CD4-positive, alpha-beta T cell treated with Interleukin-12 subunit alpha and Interleukin-12 subunit beta, for 1 hour (primary cell): ENCODE measurements at places on chromosomes 6 and 20.
A peak's percentile ranks its signal among the peaks of the same experiment; 100 is the strongest.

DNA sequence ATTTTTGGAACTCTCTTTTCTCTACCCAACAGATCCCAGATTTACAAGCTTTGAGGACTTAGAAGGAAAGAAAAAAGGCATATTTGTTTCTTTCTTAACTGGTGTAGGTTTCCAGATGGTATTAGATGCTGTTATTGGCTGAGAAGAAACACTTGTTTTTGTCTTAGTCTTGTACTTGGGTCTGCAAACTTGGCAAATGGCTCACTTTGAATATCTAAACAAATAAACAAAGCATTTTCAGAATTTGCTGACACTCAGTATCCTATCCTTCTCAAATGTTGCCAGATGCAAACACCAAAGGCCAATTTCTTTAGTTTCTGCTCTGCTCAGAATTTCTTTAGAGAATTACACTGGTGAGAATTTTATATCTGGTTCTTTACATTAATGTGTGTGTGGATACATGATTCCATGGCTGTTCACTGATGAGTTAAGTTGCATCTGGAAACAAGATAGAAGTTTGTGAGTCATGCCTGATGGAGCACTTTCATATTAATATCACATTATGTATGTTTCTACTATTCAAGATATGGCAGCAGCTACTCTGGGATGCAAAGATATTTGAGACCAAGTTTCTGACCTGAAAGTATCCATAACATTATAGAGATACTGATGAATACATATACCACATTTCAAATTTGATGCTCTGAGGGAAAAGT, 43.7 kb upstream of the CEP162 start:
- DNase-seq = no peak

DNA sequence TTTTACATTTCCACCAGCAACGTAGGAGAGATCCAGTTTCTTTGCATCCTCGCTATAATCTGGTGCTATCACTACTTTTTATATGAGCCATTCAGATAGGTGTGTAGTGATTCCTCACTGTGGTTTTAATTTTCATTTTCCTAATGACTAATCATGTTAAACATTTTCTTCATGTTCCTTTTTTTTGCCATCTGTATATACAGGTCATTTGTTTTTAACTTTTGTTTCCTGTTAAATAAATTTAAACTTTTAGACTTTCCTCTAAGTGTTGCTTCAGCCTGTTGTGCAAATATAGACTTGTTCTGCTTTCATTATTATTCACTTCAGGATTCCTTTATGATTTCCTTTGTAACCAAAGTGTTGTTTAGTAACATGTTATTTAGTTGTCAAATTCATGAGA, 697.4 kb downstream of the PTPRT start:
- no peak for DNase-seq

DNA sequence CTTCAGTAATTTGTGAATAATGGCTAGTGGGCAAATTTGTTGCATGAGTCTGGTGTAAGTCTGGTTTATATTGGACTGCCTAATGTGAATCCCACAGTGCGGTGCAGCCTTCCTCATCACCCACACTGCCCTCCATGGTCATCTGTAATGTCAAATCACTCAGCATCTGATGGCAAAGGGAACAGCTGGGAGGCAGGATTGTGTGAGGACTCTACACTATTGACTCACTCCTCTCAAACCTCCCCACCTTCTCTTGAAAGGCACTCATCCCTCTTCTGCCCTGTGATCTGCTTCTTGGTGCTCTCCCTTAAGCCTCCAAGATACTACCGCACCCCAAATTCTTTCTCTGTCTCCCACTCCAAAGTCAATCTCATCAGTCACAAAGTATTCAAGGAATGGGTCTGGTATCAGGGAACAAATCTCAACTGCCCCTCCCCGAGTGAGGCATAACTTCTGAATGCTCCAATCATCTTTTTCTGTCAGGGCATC, 146.0 kb upstream of the BEND6 start:
- DNase-seq = no peak

DNA sequence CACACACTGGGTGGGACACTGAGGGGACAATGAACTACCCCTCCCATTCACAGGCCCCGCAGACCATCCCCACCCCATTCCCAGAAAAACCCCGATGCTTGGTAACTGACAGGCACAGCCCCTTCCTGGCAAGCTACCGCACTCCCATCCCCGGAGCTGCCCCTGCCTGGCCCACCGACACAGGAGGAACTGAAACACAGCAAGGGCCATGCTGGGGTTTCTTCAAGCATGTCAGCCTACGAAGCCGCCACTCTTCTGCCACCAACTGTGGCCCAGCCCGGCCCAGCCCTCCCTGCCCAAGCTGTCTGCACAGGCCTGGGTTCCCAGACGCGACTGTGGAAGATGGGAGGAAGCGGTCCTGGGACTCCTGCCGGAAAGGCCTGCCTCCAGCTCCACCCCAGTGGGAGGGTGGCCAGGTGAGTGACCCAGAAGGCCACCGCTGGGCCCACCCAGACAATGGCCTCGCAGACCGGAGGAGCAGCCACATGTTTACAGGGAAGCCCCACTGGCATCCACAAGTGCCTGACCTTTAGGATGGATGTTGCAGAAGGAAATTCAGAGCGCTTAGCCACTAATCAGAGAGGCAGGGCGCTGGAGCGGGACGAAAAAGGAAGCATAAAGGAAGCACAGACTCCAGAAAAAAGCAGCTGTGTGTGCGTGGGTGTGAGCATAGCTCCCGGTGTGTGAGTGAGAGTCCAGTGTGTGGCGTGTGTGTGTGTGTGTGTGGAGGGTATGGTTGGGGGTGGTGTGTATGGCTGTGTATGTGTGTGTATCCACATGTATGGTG, 91.6 kb downstream of the PRND start:
- peak; percentile 44 for DNase-seq

GRCh38 chr6:68343901-68344300, 291.2 kb upstream of the ADGRB3 start:
- DNase-seq = no peak

- DNase-seq = no peak
These were observed 1065.9 kb upstream of the CITED2 start for GRCh38 chr6:140440223-140440835.

- peak; percentile 51 for DNase-seq
These were observed 69.1 kb upstream of the PBOV1 start for GRCh38 chr6:138287144-138287955.

- no peak for DNase-seq
These were observed 80.5 kb downstream of the WDR27 start for GRCh38 chr6:169621311-169621710.

- DNase-seq = no peak
These were observed 124.4 kb upstream of the AFDN start for GRCh38 chr6:167702241-167702827.

DNA sequence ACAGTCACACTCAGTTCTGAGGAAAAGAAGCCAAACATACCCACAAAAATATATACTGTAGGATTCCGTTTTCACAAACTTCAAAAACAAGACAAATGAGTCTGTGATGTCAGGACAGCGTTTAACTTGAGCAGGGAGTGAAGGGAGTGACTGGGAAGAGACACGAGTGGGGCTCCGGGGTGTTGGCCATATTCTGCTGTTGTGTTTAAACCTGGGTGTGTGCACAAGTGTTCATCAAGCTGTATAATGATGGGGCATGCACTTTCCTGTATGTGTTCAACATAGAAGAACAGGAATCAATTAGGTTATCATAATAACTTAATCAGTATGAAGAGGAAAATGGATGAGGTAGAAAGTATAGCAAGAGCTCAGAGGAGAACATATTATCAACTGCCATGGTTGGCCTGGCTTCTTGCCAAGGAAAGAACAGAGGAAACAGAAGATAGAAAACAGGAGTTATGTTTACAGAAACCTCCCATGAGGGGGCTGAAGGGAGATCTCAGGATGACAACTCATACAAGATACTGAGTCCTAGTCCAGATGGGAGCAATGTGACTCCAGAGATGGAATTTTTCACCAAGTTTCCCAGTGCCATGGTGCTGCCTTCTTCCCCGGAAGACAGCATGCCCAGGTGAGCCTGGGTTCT, 15.1 kb upstream of the AFDN start:
- no peak for DNase-seq

DNA sequence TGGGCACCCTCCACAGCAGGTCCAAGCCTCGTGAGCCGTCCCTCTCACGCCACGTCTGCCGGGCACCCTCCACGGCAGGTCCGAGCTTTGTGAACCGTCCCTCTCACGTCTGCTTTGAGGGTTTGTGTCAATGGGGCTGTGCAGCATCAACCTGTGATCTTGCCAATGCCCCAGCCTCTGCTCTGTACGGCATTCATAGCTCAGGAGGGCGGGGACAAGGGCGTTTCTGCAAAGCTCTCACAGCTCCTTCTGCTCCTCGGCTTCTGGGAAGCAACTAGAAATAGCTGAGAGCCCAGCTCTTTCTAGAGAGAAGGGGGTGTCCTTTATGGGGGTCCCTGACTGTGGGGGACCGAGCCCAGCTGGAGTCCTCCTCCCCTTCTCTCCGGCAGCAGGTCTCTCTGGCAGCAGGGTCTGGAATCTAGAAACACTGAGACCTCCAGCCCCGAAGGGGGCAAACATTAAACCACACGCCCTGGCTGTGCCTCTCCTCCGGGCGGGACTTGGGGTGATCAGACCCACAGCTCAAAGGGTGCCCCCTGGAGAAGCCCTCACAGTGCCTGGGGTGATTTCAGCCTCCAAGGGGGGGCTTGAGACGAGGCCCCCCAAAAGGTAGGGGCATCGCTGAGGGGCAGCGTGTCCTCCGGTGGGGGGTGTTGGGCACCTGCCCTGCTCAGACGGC, 41.2 kb upstream of the CHRNA4 start:
- DNase-seq = no peak

- no peak for DNase-seq
These were observed 15.0 kb downstream of the CALHM6 start for GRCh38 chr6:116476002-116476678.

DNA sequence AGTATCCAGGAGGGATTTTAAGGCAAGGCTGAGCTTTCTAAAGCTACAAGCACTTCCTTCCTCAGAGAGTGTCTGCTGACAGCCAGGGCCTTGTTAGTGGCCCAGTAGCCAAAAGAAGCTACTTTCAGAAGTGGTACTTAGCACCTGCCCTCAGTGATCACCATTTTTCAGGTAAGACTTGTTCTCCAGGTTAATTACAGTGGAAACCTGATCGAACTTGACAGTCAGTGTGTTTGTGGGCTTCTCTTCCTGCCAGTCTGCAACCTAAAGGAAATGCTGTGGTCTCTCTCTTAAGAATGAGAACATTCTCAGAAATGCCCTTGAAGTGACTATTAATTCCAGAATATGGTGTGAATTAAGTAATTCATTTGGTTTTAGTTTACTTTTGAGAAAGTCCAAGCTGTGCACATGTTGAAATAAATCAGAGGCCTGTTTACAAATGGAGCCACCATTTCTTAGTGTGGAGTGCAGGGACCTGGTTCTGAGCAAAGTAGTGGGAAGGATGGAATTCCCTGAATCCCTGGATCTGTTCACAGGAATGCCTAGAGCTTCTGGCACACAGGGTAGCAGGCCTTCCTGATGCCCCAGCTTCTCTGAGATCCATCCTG, 185.3 kb upstream of the AGPAT4 start:
- DNase-seq = no peak

- no peak for DNase-seq
These were observed 1.2 kb upstream of the ZNF76 start for GRCh38 chr6:35258336-35258735.

DNA sequence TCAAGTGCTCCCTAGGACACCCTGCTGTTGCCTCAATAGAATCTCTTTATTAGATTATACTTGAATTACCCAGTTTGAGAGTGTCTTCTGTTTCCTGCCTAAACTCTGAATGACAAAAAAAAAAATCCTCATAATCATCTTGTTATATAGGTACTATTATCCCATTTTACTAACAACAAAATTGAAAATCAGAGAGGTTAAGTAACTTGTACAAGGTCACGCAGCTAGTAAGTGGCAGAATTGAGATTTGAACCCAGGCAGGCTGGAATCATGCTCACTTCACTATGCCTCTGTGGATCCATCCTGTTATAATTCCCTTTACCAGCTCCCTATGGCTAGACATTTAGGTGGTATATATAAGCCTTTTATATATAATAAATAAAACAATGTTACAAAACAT, 36.6 kb upstream of the UBR2 start:
- no peak for DNase-seq

- DNase-seq = peak; percentile 63
These were observed 137.0 kb upstream of the STMND1 start for GRCh38 chr6:16964553-16965499.

GRCh38 chr6:52640170-52640569, 30.7 kb upstream of the TMEM14A start:
- no peak for DNase-seq

- no peak for DNase-seq
These were observed 408.6 kb downstream of the PREX1 start for GRCh38 chr20:48419173-48419572.

- DNase-seq = no peak
These were observed 6.3 kb downstream of the ACOT8 start for GRCh38 chr20:45850926-45851325.

DNA sequence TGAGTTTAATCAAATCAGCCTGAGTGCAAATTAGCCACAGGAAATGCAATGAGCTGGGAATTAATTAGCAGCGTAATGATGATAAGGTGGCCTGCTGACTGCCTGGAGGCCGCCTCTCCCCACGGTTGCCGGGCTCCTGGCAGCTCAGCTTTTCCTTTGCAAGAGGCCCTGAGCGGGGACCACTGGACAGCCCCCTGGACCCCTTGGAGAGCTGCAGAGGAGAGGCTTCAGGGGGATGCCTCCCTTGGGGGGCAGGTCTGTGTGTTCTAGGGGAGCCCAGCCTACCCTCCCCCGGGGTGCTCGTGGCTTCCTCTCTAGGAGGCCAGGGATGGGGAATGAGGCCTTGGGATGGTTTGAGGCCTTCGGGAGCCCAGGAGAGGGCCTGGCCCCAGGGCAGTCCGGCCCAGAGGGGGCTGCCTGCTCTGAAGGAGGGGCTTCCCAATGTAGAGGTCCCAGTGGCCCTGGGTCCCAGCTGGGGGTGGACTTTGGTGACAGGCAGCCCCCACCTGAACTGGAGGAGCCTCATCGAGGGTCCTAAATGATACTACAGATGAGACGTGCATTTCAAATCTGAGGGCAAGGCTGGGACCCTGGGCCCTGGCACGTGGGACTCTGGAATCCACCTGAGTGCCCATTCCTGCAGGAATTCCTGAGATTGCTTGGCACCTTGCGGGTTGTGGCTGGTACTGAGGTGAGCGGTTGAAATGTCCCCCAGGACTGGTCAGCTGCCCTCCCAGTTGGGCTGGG, 66.4 kb upstream of the BHLHE23 start:
- DNase-seq = no peak
